ENCODE measurements at places on chromosomes 3 and 15.

DNA sequence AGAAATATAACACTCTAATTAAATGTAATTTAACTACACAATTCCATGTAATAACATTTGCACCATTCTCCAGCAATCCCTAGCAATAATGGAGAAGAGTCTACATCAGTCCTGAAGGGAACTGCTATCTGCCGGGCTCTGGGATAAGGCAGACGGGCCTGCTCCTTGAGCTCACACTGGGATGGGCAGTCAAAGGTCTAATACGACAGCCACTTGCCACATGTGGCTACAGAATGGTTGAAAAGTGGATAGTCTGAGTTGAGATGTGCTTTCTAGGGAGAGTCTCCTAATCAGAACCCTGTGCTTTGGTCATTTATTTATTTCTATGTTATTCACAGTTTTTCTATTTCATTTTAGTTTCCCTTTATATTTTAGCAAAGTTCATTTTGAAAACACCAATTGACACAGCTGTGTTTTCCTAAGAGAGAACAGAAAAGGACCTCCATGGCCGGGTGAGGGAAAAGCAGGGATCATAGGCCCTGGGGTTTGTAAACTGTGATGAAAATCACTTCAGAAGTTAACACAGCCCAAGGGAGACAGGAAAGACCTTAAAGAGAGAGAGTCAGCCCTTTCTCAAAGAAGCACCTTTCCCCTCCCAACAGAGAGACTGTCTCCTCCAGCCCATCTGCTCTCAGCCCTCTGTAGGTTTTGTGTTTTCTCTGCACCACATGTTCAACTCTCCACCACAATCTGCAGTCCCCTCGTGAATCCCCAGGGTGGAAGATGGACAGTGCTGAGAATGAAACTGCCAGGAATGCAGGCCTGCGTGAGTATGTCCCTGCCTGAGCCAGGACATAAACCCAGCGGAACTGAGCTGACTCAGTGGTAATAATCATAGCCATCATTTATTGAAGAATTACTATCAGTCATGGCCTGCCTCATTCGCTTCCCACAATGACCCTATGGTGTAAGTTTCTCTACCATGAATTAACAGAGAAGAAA, 11.6 kb downstream of the FSIP1 start:
- peak; percentile 83 for DNase-seq

GRCh38 chr3:168250415-168250861, 154.7 kb upstream of the GOLIM4 start:
- DNase-seq, result peak; percentile 4

DNA sequence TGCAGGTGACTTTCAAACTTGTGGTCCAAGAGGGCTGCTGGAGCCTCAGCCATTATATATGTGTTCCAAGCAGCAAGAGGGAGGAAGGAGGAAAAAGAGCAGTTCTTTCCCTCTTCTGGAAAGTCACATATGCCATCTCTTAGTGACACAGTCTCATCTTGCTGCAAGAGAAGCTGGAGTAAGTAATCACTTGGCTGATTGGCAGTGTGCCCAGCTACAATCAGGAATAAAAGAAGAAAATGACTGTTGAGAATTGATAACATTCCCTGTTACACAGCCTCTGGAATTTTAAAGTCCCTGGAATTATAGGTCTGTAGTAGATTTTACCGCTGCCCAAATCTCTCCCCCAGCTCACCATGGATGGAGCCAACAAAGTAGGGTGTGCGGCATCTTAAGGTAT, 31.4 kb upstream of the LYZL4 start:
- no peak for DNase-seq

- no peak for DNase-seq
Measured at GRCh38 chr3:45858809-45859543, 17.1 kb upstream of the LZTFL1 start.

DNA sequence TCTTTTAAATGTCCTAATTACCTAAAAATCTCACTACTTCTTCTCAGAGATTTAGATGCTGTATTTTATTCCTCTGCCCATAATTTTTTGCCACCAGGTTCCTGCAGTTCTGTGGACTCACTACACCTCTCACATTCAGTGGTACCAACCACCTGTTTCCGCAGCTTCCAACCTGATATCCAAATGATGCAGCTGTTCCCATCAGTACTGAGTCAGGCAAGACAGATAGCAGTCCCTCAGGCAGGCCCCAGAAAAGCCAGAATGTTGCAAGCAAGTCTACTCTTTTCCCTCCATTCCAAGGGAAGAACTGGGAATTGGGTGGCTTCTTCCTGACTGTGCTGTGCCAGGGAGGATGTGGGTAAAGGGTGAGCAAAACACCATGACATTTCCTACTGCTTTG, 39.0 kb downstream of the MNS1 start:
- DNase-seq, result no peak

DNA sequence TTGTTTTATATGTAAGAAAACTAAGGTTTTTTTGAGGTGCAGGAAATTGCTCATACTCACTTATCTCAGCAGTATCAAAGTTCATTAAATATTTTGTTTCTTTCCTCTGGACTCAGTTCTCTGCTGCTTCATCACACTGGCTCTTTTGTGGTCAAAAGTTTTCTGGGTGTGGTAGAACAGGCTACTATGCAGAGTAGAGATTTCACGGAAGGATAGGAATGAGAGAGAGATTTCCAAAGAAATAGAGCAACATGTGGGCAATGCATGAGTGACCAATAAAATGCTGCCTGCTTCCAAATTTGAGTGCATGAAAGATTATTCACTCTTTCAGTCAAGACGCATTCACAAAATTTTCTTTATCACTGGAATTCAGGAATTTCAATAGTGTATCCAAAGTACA, 577.3 kb upstream of the SEMA6D start:
- no peak for DNase-seq

DNA sequence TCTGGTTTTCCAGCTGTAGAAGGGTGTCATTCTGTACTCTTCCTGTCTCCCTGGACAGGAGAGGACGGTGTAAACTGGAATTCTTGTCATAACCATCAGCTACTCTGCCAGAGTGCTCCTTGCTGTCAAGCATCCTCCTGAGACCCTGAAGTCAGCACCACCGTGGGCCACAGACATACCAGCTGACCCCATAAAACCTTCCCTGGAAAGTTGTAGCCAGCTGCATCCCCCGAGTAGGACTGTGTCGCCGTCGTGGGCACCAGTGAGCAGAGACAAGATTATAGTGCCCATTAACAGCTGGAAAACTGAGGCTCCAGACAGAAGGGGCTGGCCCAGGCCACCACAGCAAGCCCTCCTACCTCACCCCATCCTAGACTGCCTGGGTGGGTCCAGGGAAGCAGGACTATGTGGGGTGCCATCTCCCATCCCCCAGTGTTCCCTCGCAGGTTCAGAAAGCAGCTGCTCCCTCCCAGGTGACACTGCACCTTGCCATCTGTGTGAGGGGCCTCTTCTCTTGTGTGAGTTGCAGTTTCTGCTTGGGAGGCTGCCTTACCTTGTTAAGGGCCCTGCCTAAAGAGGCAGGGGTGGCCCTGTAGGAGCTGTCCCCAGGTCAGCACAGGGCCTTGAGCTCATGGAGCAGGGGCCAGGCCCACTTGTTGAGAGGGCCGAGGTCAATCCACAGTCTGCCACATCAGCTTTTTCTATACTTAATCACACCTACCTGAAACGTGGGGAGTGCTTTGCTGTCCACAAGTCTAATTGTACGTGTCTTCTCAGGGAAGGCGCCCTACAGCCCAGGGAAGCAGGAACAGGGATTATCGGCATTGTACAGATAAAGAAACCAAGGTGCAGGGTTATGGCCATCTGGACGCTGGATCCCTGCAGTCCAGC, 191.9 kb upstream of the LINGO1 start:
- DNase-seq, result no peak

DNA sequence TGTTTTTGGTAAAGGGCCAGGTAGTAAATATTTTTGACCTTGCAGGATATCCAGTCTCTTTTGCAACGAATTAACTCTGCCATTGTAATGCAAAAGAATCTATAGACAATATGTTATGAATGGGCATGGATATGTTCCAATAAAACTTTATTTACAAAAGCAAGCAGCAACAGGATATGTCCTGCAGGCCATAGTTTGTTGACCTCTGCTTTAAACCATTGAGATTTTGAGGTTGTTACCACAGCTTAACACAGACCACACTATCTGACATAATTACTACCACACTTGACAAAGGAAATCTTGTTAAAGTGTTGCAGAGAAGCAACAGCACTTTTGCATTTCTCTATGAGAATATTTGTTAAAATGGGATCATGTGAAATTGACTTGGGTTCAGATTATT, 349.3 kb downstream of the ERC2 start:
- no peak for DNase-seq

- no peak for DNase-seq
Measured at GRCh38 chr3:68832680-68833079, 99.7 kb downstream of the TAFA4 start.

DNA sequence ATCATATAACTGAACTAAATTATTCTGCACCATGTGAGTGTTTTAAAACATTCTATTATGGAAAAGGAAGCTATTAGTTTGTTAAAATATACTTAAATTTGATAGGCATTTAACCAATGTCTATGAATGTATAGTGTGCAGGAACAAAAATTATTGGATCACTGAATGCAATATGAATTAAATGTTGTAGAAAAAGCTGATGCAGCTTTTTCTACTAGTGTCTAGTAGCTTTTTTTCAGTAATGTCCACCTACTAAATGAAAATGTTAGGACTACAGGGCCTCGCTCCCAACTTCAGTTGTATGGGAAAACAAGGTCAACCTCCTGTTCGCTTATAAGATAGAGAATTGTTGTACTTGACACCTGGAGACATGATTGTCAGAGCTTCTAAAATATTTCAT, 335.0 kb downstream of the MECOM start:
- DNase-seq, result no peak

DNA sequence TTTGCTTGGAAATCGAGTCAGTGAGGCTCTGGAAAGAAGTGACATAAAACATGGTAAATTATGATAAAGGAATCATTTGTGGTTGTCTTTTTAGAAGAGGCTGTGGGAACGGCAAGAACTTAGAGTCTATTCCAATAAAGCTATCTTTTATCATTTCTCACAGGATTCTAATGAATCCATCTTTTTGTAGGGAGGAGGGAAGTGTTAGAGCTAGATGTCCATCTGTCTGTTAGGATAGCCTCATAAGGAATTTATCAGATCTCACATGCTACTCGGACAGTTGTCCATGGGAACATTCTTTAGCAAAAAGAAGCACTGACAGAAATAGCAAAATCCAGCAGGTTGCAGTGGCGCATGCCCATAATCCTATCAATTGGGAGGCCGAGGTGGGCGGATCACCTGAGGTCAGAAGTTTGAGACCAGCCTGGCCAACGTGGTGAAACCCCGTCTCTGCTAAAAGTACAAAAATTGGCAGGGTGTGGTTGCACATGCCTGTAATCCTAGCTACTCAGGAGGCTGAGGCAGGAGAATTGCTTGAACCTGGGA, 37.0 kb downstream of the STARD9 start:
- no peak for DNase-seq

DNA sequence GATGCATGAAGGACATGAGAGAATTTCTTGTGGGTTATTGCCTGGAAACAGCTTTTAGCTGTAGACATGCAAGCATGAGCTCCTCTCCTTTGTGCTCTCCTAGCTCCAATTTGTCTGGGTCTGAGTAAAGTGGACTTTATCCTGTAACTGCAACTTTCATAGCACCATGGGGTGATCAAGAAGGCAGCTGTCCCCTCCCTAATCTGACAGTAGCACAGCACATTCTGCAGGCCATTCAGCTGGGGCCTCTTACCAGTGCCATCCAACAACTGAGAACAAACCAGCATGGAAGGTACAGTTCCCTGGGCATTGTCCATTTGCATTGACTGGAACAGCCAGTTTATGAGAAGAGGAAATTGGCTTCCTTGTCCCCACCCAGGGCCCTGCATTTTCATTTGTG, 7.7 kb upstream of the RAB27A start:
- DNase-seq, result no peak

DNA sequence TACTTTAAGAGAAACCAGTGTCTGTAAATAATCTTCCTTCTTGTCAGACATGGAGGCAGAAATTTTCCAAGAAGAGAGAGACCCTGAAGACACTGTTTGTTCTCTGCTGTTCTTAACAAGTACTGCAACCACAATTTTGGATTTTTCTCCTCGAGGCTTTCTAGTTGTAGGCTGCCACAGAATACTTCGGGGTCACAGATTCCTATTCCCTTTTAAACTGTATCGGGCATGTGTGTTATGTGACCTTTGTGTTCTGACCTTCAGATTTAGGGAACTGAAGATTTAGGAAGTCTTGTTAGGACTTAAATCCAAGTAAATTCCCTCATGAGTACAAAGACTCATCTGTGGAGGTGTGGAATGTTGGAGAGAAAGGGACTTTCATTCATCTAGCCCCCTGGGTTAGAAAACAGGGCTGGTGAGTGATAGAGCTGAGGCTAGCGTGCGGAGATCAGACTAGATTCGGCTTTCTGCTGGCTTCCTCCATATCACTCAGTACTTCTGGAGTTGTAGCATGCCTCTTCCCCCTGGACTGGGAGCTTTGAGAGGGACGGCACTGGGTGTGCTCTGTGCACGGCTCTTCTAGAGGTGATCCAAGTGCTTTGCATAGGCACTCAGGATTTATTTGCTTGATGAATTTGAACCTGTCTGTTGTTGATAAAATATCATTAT, 237.0 kb downstream of the LPP start:
- no peak for DNase-seq

DNA sequence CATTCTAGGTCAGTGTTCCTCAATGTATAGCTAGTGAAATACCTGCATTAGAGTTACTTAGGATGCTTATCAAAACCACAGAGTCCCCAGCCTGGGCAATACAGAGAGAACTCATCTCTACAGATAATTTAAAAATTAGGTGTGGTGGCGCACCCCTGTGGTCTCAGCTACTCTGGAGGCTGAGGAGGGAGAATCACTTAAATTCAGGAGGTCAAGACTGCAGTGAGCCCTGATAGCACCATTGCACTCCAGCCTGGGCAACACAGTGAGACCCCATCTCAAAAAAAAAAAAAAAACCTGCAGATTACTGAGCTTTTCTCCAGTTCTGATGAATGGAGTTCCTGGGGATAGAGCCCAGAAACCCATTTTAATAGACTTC, 10.1 kb upstream of the MINDY2 start:
- DNase-seq, result no peak

DNA sequence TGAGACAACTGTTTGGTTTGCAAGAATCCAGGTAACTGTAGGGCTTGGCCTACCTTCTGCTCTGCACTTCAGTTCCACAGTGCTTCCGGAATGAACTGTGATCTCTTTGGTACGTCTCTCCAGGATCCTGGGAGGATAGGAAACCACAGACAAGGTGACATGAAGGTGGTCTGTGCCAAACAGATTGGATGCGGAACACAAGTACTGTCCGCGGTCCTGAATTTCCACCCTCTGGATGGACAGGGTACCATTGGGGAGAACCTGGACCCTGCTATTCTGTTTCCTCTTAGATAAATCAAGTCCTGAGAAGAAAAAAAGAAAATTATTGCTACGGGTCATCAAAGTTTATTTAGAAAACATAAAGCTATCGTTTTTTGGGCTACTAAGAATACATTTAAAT, 17.3 kb downstream of the IGSF10 start:
- peak; percentile 24 for DNase-seq

- no peak for DNase-seq
Measured at GRCh38 chr3:135034291-135034768, 239.3 kb downstream of the EPHB1 start.

GRCh38 chr15:25335279-25335678, 103.5 kb downstream of the UBE3A start:
- no peak for DNase-seq

- peak; percentile 3 for DNase-seq
Measured at GRCh38 chr15:98347001-98347400, 301.3 kb upstream of the IGF1R start.

GRCh38 chr15:98907927-98908471, 99.6 kb downstream of the PGPEP1L start:
- DNase-seq, result no peak
